D721Med (cell line): ENCODE measurements at places on chromosomes 4 and X.

DNA sequence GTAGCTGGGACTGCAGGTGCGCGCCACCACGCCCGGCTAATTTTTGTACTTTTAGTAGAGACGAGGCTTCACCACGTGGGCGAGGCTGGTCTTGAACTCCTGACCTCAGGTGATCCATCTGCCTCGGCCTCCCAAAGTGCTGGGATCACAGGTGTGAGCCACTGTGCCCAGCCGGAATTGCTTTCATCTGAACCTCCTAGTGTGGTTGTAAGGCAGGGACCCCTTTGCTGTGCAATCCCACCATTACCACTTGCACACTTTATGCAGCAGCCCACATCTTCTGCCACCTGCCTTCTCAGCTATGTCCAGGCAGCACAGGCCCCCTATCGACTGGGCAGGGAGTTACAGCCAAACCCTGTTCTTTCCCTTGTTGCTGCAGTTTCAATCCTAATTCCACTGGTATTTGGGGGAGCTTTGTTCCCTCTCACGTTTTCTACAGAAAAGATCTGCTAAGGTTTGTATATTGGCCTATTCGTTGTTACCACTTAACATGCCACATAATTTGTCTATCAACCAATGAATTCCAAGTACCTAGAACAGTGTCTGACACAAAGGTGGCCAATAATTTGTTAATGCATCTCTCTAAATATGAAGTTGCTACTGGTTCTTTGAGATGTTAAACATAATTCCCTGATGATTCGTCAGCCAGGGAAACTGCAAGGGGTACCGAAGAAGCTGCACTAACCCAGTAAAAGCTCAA is 6.5 kb downstream of the RPL39 start:
- DNase-seq = no peak

DNA sequence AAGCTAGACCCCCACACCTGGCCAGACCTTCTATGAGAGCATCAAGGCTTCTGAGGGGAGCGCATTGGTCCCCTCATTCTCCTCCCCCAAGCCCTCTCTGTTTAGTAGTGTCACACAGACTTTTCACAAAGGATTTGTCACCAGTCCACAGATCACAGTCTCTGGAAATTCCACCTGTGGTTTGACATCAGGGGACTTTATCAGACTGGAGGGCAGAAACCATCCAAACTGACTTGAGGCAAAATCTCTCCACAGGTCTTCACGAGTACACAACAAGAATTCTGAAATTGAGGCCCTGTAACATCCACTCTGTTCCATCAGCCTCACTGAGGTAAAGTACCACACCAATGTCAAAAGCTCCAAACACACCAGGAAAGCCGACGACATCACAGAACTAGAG is 112.5 kb downstream of the SH3KBP1 start:
- DNase-seq = no peak

DNA sequence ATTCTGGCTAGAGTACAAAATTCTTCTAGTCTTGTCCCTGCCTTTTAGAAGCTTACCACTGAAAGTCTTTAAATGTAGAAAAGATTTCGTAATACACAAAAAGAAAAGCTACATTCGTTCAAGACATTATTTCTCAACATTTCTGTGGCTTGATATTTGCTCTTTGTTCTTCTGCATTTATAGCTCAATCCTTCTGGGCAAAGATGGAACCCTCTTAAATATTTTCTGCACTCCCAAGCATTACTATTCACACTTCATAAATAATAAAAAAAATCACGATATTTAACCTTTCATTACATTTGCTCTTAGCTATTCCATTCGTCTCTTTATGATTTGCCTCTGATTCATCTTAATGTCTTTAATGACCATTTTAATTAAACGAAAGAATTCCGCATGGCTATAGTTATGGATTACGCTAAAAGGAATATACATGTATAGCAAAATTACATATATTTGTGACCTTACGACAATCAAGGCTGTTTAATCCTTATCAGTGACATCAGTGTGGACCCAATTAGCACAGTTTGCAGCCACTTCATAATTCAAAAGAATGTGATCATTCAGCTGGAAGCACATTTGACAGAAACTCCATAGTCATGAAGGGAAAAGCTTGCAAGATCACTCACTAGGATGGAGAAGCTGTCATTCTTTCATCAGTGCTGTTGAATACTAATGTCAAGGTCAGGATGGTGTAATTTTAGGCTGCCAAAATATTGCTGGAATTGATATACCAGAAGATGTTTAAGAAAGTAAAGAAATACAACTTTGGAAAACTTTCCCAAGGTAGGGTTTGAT is 1075.0 kb upstream of the TENM3 start:
- no peak for DNase-seq

GRCh38 chrX:20140420-20140819 is 1.2 kb downstream of the EIF1AX start:
- DNase-seq = no peak

DNA sequence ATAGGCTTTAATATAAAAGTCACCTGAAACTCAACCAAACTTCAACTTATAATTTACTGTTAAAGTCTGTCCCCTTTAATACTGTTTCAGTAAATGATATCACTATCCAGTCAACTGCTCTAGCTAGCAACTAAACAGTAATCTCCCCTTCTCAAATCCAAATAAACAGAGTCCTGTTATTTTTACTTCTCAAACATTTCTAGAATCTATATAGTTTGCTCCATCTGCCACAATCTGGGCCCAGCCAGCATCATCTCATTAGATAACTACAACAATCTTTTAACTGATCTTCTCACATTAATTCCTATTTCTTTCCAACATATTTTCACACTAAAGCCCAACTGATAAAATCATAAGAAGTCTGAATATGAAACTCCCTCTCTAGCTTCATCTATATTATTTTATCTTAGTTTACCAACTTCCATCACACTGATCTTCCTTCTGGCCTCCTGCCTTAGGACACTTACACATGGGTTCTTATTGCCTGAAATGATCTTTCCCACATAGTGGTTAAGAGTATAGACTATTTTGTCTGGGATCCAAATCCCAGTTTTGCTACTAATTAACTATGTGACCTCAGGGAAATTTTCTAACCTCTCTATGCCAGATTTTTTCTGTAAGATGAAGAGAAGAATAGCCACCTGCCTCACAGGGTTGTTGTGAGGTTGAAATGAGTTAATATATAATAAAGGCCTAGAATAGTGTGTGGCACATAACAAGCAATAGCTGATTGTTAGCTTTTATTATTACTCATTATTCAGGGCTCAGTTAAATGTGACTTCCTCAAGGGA is 18.6 kb downstream of the TBCK start:
- DNase-seq = no peak

DNA sequence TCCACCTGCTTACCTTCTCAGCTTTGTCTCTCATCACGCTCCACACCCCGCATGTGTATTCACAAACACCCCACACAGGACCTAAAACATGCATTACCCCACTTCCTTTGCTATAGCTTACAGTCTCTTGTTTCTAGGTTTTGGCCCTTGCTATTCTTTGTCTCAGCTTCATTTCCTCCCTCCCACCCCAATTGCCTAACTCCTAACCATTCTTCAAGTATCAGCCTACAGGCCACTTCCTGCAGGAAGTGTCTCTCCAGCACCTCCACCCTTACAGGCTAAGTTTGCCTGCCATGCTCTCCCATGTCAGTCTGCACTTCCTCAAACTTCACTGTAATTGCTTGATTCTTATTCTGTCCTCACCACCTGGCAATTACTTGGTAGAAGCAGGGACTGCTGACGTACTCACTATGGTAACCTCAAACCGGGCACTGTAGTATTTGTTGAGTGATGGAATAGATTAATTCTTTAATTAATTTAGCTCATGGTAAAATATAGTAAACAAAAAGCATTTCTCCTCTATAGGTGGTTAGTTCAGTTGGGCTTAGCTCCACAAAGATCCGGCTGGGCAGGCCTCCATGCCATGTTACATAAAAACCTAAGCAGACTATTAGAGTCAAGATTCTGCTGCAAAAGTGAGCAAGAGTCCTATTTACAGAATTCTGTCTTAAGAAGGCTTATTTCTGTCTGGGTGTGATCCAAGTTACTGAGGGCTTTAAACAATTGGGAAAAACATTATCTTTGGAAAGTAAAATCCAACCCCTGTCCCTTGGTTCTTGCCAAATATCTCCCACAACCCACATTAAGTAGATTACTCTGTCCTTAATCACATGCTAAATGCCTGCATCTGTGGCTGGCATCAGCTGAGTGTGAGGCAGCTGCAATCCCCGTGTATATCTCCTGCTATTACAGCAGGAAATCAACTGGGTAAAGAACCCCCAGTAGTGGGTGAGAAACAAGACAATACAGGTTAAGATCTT is 124.7 kb upstream of the CPEB2 start:
- no peak for DNase-seq

DNA sequence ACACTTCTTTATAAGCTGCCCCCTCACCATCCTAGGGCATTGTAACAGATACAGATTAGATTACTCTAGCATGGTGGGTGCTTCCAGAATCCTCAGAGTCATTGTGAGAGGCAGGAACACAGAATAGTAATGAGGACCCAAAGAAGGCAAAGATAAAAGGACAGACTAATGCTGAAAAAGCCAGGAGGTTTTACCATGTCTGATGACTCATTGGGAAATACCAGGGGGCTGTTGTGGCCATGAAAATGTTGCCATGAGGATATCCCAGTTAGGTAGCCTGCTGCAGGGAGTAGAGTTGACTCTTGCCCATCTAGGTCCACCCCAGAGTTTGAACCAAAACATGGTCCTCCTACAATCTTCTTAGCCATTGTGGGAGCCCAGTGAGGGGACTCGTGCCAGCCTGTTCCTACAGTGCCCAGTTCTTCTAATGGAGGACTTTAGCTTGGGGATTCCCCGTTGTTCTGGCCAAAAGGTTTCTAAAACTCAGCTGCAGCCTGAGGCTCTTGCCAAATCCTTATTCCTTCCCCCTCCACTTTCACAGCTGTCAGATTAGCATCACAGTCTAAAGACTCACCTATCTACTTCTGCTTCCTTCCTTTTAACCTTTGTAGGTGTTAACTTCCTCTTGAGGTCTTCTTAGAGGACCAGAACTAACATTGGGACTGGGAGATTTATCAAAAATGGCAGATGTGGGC is 586.0 kb upstream of the AADAT start:
- DNase-seq = no peak

GRCh38 chrX:74371425-74372222 is 49.7 kb upstream of the SLC16A2 start:
- no peak for DNase-seq

DNA sequence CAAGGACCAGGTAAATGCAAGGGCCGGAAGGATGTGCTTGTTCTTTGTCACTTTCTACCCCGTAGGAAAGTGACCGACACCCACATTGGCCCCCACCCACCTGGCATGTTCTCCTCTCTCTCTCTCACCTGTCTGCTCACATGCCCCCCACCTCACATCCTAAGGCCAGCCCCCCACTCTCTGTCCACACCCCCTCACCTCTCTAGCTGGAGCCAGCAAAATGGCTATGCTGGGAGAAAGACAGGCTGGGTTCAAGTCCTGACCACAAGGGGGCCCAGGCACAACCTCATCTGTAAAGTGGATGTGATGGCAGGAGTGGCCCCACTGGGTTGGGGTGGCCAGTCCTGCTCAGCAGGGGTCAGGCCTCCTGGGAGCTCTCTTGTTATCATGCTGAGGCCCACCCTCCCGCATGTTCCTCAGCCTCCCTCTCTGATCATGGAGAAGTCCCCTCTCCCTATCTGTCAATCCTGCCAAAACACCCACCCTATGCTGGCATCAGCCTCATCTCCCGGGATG is 1.7 kb upstream of the PPP2R2C start:
- no peak for DNase-seq
